ENCODE measurements at places on chromosomes 3 and 15. TPM values are rescaled to one million over a fixed set of nuclear protein-coding genes. Genes with fewer than 3 reads are reported as not detected.

Gene LRRN1
- 0.65 TPM for total RNA-seq

Gene ITIH3
- total RNA-seq = 14.8 TPM

Gene UBE2E2
- total RNA-seq = 61.1 TPM

Gene ARGFX
- total RNA-seq = not detected

Gene GOLGA8Q
- 1.3 TPM for total RNA-seq

Gene HRG
- total RNA-seq = not detected

Gene GOLGA6B
- not detected for total RNA-seq

Gene HHLA2
- total RNA-seq = not detected

Gene GALNT15
- 130 TPM for total RNA-seq

Gene ZKSCAN7
- 3.9 TPM for total RNA-seq

Gene GASK1A
- total RNA-seq = 35.0 TPM

GRCh38 chr3:155553780-155554179, 191.1 kb downstream of the PLCH1 start:
- no peak for DNase-seq

DNA sequence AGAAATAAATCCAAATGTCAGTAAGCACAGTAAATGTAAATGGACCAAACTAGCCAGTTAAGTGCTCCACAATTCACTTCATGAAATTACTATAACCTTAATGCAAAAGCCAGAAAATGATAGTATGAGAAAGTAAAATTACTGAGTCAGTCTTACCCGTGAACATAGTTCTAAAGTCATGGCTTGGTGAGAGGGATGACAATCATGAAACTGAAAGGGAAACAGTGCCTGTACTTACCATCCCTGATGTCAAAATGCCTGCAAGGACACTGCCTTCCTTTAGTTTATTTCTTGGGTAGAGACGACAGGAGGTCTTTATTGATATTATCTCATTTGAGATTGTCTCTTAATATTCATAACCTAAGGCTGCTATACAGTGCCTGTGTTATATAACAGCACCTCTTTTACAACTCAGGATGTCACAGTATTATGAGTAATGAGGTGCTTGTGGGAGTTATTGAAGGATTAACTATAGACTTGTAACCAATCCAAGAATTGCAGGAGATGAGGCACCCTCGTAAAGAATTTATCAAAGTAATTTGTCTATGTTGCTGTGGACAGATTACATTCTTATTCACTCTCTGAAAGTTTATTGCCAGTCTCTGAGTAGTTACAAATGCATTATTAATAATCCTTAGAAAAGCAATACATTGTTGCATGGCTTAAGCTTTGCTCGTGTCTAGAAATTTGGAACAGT, 142.9 kb upstream of the BFSP2 start:
- no peak for DNase-seq

DNA sequence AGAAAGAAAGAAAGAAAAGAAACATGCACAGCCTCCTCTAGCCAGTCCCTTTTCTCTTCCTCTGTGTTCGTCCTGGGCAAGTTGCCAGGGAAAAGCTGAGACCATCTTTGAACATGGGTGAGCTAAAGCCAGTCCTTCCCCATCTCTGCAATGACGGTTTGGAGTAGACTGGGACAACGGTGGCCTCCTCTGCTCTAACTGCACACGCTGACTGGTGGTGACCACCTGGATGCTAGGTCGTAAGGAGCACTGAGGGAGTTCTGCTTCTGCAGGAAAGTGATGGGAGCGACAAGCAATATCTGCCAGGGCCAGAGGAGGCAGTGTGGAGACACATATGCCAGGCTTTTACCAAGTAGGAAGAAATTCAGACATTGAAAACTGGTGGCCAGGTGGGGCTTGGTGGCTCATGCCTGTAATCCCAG, 111.7 kb downstream of the NUP210 start:
- peak; percentile 70 for DNase-seq

- DNase-seq = no peak
Observed at GRCh38 chr3:160739079-160739478, 17.0 kb upstream of the PPM1L start.

DNA sequence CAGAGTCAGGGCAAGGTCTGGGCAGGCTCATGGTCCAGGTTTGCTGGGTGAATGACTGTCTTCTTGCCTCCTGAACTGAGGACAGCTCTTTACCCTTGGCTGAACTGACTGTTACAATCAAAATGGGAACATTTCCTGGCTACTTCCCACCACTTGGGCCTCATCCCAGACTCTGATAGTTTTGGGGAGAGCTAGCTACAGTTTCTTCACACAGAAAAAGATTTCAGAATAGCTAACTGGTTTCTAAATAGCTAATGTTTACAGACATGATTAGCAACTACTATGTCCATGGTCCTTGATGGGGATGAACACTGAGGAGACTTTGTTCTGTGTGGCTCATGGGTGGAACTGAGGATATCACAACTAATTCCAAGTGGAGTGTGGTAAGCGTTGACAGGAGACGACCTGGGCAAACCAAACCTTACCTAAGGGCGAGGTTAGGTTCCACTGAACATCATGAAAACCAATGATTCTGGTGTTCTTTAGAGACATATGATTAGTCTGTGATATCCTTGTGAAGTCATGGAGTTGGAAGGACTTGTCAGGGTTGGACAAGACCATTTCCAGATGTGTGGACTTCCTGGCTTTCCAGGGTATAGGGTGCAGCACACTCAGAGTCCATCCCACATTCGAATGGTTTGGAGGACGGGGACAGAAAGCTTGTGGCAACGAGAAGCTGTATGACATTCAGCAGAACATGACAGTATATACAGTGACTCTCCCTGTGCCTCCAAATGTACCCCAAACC, 7.3 kb downstream of the ALPK3 start:
- DNase-seq = no peak

DNA sequence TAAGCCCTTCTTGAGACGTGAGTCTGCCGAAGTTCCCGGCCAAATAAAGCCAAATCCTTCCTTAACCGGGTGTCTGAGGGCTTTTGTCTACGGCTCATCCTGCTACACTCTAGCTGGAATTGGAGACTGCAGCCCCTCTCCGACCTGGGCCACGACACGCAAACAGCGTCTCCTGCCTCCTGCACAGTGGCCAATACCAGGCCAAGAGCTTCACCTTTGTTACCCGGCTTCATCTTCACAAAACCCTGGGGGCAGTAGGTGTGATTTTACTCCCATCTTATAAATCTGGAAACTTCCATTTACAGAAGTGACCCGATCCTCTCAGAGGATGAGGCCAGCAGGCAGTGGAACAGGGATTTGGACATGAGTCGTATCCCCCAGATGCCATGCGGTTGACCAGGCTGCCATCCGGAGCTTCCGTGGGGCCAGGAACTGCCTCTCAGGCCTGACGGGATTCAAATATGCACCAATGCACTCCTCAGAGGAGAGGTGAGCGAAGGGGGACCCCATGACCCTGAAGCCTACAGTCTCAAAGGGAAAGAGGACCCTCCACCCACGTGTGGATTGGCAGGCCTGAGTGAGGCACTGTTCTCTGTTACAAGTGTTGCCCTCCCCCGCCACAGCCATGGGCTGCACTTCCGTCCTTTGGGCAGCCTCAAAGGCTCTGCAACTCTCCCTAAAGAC, 53.2 kb upstream of the KLF13 start:
- DNase-seq = peak; percentile 62

GRCh38 chr3:17006132-17006852, 121.5 kb downstream of the PLCL2 start:
- no peak for DNase-seq

GRCh38 chr3:129577366-129577765, 29.1 kb downstream of the PLXND1 start:
- DNase-seq = no peak

Data from posterior vena cava (tissue), 2 donors.